Karpas-422 (cell line): ENCODE measurements at places on chromosomes 7 and 10. TPM values are rescaled to one million over a fixed set of nuclear protein-coding genes. Genes with fewer than 3 reads are reported as not detected.
A peak's percentile ranks its signal among the peaks of the same experiment; 100 is the strongest.

MNX1 gene
- total RNA-seq, result 0.22 and 0.61 TPM in 2 replicates

DNA sequence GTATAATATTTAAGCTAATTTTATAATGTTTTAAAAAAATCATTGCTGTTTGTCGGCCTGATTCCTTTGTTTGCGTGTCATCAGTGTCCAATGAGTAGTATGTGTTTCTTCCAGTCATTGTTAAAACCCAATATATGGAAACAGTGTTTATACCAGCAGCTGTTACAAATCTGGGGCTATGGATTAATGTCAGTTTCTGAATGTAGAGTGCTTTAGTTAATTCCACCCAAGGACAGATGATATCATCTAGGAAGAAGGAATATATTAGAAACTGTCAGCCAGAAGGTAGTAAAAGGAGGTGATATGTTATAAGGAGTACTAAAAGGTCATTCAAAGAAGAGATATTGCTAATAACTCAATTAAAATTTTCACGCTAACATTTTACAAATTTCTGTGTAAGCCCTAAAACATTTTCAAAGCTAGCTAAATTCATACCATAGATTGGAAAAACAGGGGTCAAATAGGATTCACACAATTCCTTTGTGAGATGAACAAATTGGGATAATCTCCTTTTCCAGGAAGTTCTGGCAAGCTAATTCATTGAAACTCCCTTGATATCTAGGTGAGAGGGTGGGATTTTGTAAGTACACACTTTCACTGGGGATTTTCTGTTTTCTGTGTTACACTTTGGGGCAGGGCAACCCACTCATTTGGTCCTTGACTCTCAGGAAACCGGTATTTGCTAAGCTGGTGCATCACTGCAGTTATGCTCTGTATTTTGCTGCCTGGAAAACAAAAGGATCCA lies 448.8 kb downstream of the LRMDA start:
- H3K27me3 ChIP-seq, result no peaks in the 10 kb centered on the region
- H3K4me1 ChIP-seq, result no peaks in the 10 kb centered on the region
- no peaks in the 10 kb centered on the region for H3K36me3 ChIP-seq
- peak; percentile 24 for DNase-seq

DNA sequence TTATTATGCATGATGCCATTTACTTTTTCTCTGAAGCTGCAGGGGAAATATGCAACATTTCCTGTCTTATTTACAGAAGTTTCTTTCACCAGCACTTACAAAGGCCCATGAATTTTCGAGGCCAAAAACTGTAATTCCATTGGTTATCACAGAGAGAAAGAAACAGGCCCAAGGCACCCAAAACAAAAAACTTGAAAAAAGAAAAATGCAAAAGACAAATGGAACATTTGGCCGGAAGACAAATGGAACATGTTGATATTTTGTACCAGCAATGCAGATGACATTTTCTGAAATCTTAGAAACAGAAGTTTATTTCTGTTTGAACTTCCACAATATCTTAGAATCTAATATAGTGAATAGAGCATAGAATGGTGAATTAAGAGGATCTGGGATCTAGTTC lies 56.3 kb upstream of the PNLIP start:
- no peaks in the 10 kb centered on the region for H3K36me3 ChIP-seq
- H3K27ac ChIP-seq, result no peak overlapping the region
- H3K4me1 ChIP-seq, result no peaks in the 10 kb centered on the region
- DNase-seq, result no peak

DNA sequence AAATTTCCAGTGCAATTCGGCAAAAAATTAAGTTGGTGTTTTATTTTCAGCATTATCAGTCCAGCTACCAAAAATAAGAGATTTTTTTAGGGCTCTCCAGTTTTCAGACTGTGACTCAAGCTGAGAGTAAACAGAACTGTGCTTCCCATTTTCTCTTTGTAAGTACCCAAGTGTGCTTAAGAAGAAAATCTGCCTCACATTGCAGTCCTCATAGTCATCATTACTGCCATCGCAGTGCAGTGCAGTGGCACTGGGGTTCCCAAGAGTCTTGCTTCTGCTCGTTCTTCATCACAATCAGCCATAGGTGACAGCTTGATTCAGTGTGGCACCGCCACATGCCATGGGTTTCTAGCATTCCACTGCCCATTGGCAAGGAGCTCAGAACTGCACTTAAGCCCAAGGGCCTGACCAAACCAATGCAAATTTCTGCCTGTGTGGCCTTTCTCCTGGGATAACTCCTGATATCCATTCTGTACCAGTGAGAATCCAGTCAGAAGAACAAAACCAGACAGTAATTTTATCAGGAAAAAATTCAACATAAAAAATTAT lies 25.6 kb upstream of the ERCC6 start:
- H3K27ac ChIP-seq, result no peak overlapping the region
- H3K4me1 ChIP-seq, result peaks cover 3% of the 10 kb centered on the region
- no peaks in the 10 kb centered on the region for H3K27me3 ChIP-seq
- H3K4me3 ChIP-seq, result no peak overlapping the region
- H3K36me3 ChIP-seq, result no peaks in the 10 kb centered on the region

GRCh38 chr7:110548372-110548771 lies 542.6 kb upstream of the LRRN3 start:
- no peak overlapping the region for H3K27ac ChIP-seq
- H3K27me3 ChIP-seq, result no peaks in the 10 kb centered on the region
- no peak overlapping the region for H3K4me3 ChIP-seq
- no peaks in the 10 kb centered on the region for H3K4me1 ChIP-seq
- H3K36me3 ChIP-seq, result no peaks in the 10 kb centered on the region
- DNase-seq, result no peak

- no peaks in the 10 kb centered on the region for H3K27me3 ChIP-seq
- no peak overlapping the region for H3K4me3 ChIP-seq
- H3K27ac ChIP-seq, result no peak overlapping the region
- no peak for DNase-seq
- no peaks in the 10 kb centered on the region for H3K4me1 ChIP-seq
These were observed 7.0 kb downstream of the C10orf67 start for GRCh38 chr10:23337616-23338015.
